ENCODE measurements at places on chromosomes 7 and 10.

DNA sequence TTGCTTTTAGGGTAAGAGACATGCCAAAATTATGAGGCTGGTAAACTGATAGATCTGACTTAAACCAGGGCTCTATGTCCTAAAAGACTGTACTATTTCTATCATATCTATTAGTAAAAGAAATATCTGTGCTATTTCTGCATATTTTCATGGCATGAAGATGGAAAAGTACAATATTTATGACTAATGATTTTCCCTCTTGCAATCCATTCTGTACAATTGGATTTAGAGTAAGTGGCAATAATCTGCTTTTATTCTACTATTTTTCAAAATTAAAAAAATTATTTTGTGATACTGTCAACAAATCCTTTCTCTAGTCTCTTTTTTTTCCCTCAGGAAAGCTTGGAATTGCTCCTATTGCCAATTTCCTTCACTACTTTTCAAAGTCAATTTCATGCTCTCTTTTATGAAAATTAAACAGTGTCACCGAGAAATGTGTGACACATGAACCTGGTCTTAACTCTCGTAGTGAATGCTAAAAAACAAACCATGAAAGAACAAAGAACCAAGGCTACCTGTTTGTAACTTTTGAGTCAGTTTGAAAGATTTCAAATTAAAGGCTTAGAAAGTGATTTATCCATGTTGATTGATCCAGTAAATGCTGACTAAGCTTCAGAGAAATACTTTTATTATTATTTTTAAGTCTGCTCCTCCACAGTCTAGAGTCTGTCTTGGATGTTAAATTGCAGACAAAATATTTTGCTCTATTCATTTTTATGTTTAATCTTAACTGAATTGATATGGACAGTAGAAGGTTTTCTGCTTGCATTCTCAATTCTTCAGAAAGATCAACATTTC lies 262.7 kb upstream of the CHRM2 start:
- no peak for DNase-seq

DNA sequence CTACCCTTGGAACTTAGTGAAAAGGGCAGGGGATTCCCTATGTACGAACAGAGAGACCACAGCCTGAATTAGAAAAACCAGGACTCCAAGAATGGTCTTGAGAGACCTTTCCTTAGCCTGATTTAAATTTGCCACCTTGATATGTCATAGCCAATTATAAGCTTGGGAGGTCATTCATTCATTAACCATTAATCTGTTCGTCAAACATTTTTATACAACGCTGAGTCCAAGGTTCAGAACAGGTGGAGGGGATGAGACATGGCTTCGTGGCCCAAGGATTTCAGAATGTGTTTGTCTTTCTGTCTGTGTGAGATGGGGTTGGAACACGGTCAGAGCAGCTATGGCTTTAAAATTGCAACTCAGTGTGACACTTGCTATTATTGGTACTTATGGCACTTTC lies 158.0 kb downstream of the PAXIP1 start:
- no peak for DNase-seq

DNA sequence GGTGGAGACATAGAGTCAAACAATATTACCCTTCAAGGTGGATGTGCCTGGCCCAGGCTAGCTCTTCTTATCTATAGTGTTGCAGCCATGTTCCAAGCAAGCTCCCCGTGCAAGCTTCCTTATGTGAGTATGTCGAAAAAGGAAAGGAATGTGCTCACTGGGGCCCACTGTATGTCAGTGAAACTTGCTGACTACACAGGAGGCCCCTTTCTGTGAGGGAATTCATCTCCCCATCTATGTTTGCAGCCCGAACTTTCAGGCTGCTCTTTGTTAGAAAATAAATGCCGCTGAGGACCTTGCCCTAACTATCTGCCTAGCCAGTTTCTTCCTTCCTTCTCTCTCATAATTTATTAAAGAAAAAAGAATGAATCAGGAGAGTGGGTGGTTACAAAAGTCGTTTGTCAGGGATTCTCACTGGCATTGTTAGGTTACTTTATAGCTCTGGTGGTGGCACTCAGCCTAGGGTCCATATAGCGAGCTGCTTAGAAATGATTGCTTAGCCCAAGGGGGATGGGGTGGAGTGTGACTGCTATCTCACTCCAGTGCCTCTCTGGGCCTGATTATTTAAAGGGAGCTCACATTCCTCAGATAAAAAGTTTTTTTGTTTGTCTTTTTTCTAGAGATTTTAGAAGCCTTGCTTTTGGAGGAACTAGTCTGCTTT lies 302.1 kb downstream of the ABCA13 start:
- no peak for DNase-seq

DNA sequence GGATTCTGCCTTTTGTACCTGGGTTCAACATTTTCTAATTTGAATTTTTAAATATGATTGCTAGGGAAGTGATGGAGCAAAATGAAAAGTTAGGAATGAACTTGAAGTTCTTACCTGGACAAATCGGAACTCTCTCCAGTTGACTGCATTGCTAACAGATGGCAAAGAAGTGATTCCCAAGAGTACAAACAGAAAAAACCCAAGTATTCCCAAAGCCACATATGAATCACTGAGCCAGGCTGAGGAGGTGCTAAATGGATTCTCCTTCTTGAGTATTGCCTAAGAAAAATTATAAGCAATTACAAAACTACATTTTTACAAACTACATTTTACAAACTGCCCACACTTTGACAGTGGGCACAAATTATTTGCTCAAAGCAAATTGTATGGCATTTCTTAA lies 25.9 kb downstream of the STEAP4 start:
- no peak for DNase-seq

GRCh38 chr7:36336390-36336789 lies 53.3 kb upstream of the ANLN start:
- DNase-seq, result no peak

GRCh38 chr7:290554-291372 lies 793 bp downstream of the FOXL3 start:
- no peak for DNase-seq
